Activated B cell treated with CpG ODN at 0.5 μM for 24 hours (primary cell): ENCODE measurements at places on chromosomes 2 and 18.

DNA sequence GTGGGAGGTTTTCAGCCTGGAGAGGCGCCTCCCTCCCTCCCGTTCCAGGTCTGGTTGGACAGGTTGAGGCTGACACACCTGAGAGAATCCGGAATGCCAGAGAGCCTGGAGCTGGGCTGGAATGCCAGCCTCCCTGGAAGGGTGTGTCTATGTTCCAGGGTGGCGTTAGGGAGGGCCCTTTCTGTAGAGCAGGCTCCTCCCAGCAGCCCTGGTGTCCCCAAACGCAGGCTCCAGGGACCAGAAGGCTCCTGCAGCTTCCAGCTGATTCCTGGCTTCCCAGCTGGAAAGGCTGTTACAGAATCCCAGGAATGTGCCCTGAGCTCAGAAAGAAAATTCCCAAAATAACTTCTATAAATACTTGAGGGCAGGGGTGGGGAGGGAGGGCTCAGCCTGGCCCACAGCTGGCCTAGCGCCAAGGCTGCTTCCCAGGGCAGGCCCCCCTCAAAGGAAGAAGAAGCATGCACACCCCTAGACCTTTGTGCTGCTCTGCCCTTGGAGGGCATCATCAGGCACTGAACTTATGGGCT is 85.4 kb downstream of the STPG4 start:
- DNase-seq, result no peak

GRCh38 chr2:40964509-40965250 is 512.8 kb upstream of the SLC8A1 start:
- no peak for DNase-seq

- DNase-seq, result no peak
Measured at GRCh38 chr2:44324971-44325426, 36.3 kb downstream of the PREPL start.

- DNase-seq, result no peak
Measured at GRCh38 chr18:56563568-56563967, 74.8 kb downstream of the TXNL1 start.

GRCh38 chr2:215921895-215922294 is 91.5 kb downstream of the MREG start:
- DNase-seq, result no peak

- peak; percentile 71 for DNase-seq
Measured at GRCh38 chr2:11129598-11130449, 25.4 kb upstream of the SLC66A3 start.

DNA sequence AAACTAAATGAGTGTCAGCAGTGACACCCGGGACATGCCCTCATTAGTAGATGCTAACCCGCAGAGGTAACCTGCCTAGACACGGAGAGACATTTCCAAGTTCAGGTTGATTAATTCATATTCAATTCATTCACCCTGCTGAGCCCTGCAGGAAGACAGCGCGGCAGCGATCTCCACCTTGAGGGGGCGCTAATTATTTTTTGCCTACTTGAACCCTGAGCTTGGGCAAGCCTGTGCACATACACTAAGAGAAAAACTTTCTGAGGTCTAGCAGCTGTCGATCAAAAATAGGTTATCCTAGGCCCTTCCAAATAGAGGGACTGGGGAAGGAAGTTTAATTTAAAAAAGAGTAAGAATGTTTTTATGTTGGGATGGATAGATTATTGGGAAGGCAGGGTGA is 1.3 kb upstream of the LYPD6 start:
- no peak for DNase-seq

GRCh38 chr2:191836471-191836852 is 10.4 kb downstream of the CAVIN2 start:
- no peak for DNase-seq

- DNase-seq, result no peak
Measured at GRCh38 chr2:157245846-157246764, 11.4 kb upstream of the GALNT5 start.

DNA sequence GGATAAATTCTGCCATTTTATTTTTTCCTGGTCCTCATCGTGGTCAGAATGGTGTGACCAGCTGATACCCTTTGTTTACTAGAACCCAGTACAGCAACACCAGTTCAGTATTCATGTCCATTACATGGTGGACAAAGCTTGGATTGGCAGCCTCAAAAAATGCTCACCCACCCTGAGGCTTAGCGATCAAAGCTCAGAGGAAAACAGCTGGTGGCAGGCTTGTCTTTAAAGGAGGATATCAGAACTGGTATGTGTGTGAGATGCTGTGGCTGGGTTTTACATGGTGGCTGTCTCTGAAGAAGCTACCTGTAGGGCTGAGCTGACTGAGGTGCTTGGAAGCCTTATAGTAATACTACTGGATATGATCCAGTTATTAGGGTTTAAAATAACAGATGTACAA is 471.1 kb upstream of the MEX3C start:
- DNase-seq, result no peak

GRCh38 chr2:218292048-218293014 is at the start of gene TMBIM1:
TMBIM1 (minus strand) TSS chr2:218292503; CDS start chr2:218282141, 10,362 bp downstream.
- peak; percentile 89 for DNase-seq

DNA sequence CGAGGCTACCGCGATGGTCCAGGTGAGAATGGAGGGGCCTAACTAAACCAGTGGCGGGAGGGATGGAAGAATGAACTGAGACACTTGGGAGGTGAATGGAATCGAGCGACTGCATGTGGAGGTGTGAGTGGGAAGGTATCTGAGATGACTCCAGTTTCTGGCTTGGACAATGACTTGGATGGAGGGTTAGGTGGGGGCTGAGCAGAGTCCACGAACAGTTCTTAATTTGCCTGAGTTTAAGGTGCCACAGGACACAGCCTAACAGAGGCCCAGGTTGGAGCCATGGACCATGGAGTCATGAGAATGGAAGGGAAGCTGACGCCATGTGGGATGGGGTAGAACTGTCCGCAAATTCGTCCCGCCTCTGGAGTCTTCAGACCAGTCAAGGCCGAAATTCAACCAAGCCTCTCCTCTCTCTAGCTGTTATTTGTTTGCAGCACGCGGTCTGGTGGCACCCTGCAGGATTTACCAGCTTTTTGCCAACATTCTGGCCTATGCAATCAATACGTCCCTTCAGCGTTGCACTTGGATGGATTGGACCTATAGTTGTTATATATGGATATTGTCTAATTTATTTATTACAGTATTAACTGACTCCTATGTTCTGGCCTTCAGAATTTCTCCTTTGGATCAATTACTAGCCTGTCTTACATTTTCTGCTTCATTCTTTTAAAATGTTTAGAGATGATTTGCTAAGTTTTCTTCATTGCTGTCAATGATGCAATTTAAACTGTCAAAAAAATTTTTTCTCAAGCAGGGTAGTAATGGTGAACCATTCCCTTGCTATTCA is 940 bp upstream of the BOLA3 start:
- no peak for DNase-seq

- no peak for DNase-seq
Measured at GRCh38 chr2:43045866-43046265, 180.5 kb downstream of the ZFP36L2 start.

GRCh38 chr2:231615058-231615671 is 22.5 kb downstream of the TEX44 start:
- DNase-seq, result no peak

GRCh38 chr2:200225951-200226350 is 80.5 kb upstream of the SPATS2L start:
- DNase-seq, result no peak
